Melanocyte of skin (primary cell): ENCODE measurements at places on chromosomes 16 and 17. TPM values are rescaled to one million over a fixed set of nuclear protein-coding genes. Genes with fewer than 3 reads are reported as not detected.

Gene CDYL2
- 2.8 and 5.8 TPM in 2 replicates for total RNA-seq

Gene KIF19
- total RNA-seq: not detected in 2 replicates

Gene SNX20
- not detected in 2 replicates for total RNA-seq

Gene HLF
- total RNA-seq: under 0.01 and 0.34 TPM in 2 replicates
